Activated naive CD4-positive, alpha-beta T cell treated with Interleukin-2 at 50 U/mL for 16 hours (primary cell): ENCODE measurements at places on chromosomes 13 and 19.

- DNase-seq, result no peak
These were observed 358.5 kb downstream of the TBC1D4 start for GRCh38 chr13:75123428-75123827.

DNA sequence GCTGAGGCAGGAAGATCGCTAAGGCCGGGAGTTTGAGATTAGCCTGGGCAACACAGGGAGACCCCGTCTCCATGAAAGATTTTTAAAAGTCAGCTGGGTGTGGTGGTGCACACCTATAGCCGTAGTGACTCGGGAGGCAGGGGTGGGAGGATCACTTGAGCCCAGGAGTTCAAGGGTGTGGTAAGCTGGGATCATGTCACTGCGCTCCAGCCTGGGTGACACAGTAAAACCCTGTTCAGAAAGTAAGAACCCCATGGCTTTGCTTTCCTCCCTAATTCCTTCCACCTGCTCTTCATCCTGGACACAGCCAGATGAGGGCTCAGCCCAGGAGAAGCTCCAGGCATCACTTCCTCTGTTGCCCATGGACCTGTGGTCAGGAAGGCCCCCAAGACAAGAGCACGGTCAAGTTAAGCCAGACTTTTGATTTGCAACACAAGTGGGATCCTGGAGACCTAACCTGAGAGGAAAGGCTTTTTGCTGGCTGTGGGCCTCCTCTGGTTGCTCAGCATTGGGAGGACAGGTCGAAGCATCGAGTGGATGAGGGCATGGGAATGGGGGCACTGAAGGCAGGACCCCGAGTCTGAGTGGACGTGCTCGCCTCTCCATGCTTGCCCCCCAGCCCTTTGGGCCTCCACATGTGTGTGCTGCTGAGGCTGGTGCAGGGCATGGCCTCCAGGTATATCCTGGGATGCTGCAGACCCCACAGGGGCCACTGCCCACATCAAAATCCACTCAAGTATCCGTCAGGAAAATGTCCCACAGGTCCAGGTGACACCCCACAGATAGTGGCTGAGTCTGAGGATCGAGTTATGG is 25.4 kb downstream of the TUBA3C start:
- no peak for DNase-seq

DNA sequence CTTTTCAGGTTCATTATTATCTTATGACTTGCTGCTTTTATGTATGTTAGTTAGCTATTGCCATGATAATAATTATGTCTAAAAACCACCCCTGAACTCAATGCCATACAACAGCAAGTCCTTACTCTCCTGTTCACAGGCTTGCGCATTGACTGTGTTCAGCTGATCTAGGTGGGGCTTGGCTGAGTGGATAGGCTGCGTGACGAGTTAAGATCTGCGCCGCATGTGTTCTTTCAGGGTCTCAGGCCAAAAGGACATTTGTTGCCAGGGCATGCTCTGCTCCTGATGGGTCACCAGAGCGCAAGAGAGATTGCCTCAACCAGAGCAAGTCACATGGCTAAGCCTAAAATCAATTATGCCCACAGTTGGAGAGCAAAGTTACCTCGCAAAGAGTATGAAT is 859 bp downstream of the ZNF568 start:
- DNase-seq, result no peak

- DNase-seq, result no peak
These were observed 125.0 kb upstream of the SOX1 start for GRCh38 chr13:111941845-111942447.

GRCh38 chr13:40060296-40061007 is 405.0 kb downstream of the COG6 start:
- DNase-seq, result peak; percentile 63

GRCh38 chr13:101181076-101181685 is 235.1 kb downstream of the NALCN start:
- DNase-seq, result no peak

- DNase-seq, result no peak
These were observed 41.4 kb upstream of the SERP2 start for GRCh38 chr13:44331912-44332851.

- no peak for DNase-seq
These were observed 656 bp downstream of the ZNF155 start for GRCh38 chr19:43984687-43985000.

GRCh38 chr13:114146629-114147028 is 14.2 kb upstream of the RASA3 start:
- no peak for DNase-seq

- no peak for DNase-seq
These were observed 3.8 kb downstream of the WBP4 start for GRCh38 chr13:41065078-41065477.

- no peak for DNase-seq
These were observed 55.1 kb upstream of the PCDH20 start for GRCh38 chr13:61470786-61471185.

DNA sequence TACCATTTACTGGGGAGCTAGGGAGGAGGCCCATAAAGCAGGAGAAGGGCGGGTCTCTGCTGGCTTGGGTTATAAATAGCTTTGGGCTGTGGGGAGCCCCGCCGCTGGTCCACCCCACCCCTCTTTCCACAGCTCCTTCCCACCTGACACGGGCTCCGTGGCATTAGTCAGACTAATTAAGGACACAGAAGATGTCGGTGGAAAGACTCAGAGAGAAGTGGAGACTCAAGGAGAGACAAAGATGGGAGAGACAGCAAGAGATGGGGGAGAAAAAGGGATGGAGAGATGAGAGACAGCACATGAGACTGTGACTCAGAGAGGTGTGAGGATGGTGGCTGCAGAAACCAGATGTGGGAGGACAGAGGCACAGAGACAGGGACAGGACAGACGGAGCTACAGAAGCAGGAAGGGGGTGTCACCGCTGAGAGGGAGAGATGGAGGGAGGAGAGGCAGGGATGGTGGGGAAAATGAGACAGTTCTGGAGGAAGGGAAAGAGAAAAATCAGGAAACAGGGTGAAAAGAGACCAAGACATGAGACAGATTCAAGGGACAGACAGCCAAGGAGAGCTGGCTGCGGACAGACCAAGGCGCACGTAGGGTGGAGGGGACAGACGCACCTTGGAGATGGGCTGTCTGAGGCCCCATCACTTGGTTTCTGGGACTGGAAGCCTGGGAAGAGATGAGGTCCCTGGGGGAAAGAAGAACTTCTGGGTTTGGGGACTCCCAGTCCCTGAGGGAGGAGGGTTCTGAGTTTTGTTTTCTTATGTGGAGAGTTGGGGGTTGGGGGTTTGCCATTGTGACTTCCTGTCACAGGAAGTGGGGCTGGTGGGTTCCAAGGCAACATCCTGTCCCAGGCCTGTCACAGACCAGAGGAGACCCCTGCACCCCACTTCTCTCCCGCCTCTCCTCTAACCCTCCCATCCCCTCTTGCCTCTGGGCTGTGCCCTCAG is 4.1 kb downstream of the ARHGEF1 start:
- peak; percentile 60 for DNase-seq

- DNase-seq, result no peak
These were observed 1.5 kb downstream of the KCNN4 start for GRCh38 chr19:43779147-43779819.

- DNase-seq, result no peak
These were observed 869.4 kb downstream of the PCDH17 start for GRCh38 chr13:58500938-58501337.

DNA sequence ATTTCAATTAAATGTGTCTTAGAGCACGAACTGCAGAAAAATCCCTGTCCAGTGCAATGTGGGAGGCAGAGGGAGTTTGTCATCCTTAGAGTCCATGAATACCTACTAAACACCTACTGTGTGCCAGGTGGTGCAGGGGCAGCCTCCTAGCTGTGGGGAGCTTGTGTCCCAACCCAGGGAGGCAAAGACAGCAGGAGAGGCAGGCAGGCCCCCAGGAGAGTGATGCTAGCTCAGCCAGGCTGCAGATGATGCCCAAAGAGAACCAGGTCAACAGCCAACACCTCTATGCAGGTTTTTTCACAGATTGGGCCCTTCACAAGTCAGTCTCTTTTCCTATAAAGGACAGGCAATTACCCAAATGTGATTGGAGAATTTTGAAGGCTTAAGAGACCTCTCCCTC is 108.2 kb upstream of the UQCRFS1 start:
- no peak for DNase-seq

- no peak for DNase-seq
These were observed 128.4 kb upstream of the SPRY2 start for GRCh38 chr13:80469105-80469852.

DNA sequence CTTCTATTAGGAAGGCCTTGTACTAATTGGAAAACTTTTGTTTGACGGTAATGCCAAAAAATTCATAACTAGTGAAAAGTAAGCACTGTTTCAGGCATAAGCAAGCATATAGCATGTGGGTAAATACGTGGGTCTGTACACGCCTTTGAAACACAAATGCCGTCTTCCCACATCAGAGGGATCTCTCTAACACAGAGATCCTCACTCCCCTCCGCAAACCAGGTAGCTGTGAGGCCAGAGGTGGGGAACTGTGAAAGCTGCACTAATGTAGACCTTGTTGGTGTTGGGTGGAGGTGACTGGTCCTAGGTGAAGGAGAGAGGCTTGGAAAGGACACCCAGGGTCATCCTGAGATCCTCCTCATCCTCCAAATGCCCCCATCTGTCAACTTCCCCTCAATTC is 16.0 kb upstream of the POU2F2 start:
- no peak for DNase-seq

GRCh38 chr19:33960566-33960965 is 163.9 kb downstream of the KCTD15 start:
- no peak for DNase-seq

- DNase-seq, result no peak
These were observed 457.4 kb downstream of the DIAPH3 start for GRCh38 chr13:59706101-59706976.
